Liver (tissue), 10 donors: ENCODE measurements at places on chromosomes 4 and X. TPM values are rescaled to one million over a fixed set of nuclear protein-coding genes. Genes with fewer than 3 reads are reported as not detected.

DNA sequence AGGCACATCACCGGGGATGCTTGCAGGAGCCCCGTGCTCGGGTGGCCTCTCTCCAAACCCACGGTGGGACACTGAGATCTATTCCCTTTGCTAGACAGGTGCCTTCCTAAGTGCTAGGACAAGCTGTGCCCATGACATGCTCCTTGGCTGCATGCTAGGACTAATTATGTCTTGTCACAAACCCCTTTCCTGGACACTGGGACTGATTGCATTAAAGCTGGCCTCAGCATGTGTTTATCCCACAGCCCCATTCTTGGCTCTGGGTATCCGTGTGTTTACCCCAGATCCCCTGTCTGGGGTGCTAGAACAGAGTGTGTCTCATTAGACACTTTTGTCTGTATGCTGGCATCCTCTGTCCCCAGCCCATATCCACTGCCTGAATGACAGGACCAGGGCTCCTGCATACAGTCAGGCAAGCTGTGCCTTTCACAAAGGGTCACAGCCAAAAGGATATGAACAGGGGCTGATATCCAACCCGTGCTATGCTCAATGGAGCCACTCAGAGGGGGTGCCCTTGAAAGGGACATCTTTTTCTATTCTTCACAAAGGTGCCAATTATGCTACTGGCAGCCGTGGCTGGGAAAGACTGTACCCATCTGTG lies 9.2 kb upstream of the IQSEC2 start:
- H3K36me3 ChIP-seq, result no peaks in the 10 kb centered on the region
- H3K27ac ChIP-seq, result no peak overlapping the region
- no peaks in the 10 kb centered on the region for H3K27me3 ChIP-seq

DNA sequence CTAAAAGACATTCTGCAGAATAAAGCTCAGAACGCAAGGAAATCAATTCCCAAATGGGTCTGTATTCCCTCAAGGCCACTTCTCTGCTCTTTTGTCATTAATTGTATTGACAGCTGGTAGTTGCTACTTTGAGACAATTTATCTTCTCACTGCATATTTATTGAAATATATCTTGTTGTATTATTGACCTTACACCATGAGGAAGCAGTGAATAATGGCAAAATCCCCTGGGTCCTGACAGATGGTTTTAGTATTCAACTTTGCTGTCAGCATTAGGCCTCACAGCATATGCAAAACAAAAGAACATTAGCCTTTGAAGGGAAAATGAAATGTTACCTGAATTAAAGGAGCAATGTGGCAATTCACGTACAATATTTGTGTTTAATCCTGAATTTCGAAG lies 406.1 kb upstream of the TRAM1L1 start:
- H3K36me3 ChIP-seq, result no peaks in the 10 kb centered on the region
- no peak for DNase-seq
- H3K27me3 ChIP-seq, result no peaks in the 10 kb centered on the region
- H3K4me3 ChIP-seq, result no peak overlapping the region
- no peaks in the 10 kb centered on the region for H3K4me1 ChIP-seq

DNA sequence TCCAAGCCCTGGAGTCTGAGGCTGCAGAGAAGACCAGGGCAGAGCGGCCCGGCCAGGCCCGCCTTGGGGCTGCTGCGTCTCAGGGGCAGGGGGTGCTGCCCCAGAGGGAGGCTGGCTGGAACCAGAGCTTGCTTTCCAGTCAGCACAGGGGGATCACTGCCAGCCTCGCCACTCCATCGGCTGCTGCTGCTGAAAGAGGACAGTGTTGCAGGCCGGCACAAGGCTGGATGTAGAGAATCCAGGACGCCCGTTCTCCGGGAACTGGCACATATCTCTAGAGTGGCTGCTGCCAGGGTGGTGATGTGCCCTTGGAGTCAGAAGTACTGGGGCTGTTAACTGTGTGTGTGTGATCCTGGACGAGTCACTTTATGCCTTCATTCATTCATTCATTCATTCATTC lies 31.9 kb upstream of the SORCS2 start:
- H3K27me3 ChIP-seq, result no peaks in the 10 kb centered on the region
- no peaks in the 10 kb centered on the region for H3K4me1 ChIP-seq
- no peak for DNase-seq
- H3K36me3 ChIP-seq, result no peaks in the 10 kb centered on the region
- no peak overlapping the region for H3K4me3 ChIP-seq

The OTC gene
- total RNA-seq, result 67.9 TPM

The GPC4 gene
- total RNA-seq, result 1.3 TPM

GRCh38 chr4:80492761-80493160 lies 157.2 kb downstream of the CFAP299 start:
- no peak for DNase-seq
- H3K27me3 ChIP-seq, result no peaks in the 10 kb centered on the region
- no peak overlapping the region for H3K27ac ChIP-seq

DNA sequence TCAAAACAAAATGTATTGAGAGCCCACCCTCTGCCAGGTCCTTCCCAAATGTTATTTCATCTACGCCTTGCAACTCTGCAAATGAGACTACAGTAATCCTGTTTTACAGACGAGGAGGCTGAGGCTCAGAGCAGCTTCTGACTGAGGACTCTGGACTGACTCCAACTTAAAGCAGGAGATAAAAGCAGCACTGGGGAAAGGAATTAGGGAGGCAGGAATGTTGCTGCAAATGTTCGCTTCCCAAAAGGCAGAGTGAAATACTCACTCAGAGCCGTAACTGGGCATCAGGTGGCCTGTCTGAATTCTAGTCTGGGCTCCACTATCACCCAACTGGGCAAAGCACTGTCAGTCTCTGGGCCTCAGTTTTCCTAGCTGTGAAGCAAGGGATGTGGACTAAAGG lies 94.7 kb upstream of the SRD5A3 start:
- H3K27ac ChIP-seq, result no peak overlapping the region
- no peaks in the 10 kb centered on the region for H3K36me3 ChIP-seq
- DNase-seq, result no peak
- H3K27me3 ChIP-seq, result no peaks in the 10 kb centered on the region
- H3K4me1 ChIP-seq, result no peaks in the 10 kb centered on the region

DNA sequence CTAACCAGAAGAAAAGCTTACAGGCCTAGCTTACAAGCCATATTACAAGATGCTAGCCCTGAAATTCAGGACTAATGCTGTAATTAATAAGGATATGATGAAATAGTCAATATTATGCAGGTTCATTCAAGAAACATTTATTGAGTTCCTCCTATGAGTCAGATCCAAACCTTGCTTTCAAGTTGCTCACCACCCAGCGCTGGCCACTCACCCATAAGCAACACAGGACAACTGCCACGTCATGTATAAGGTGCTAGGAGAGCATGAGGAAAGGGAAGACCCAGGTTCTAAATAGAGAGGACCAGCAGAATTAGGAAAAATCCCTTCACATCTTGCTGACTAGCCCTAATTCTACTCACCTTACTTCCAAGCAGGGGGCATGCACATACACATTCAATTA lies 23.3 kb downstream of the MAML3 start:
- no peak overlapping the region for H3K4me3 ChIP-seq
- no peaks in the 10 kb centered on the region for H3K36me3 ChIP-seq
- no peaks in the 10 kb centered on the region for H3K4me1 ChIP-seq
- no peak for DNase-seq

DNA sequence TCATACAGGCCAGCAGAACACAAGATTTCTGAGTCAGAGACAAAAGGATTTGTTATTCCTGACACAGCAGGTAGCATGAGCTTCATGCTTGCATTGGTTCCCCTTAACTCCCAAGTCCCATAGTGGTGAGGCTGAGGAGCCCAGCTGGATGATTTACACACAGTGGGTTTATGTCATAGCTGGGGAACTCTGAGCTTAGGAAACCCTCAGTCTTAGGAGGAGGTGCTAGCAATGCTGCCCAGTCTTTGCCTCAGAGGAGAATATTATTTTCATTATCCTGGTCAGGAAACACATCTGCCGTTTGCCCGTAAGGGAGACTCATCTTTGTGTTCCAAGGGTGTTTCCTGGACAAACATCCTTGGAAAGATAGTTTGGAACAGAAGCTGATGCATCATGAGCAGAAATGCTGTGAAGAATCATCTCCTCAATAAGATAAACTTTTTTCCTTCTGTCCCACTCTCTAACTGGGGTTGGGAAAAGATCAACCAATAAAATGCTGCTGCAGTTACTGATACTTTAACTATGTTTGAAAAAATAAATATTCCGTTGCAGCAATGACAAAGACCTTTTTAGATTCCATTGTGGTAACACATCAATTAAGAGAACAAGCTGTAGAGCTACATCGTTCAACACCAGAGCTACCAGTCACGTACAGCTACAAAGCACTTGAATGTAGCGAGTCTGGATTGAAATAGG lies 146.8 kb downstream of the DCLK2 start:
- no peak overlapping the region for H3K27ac ChIP-seq
- H3K4me1 ChIP-seq, result peaks cover 3% of the 10 kb centered on the region
- H3K27me3 ChIP-seq, result no peaks in the 10 kb centered on the region
- no peak overlapping the region for H3K4me3 ChIP-seq

DNA sequence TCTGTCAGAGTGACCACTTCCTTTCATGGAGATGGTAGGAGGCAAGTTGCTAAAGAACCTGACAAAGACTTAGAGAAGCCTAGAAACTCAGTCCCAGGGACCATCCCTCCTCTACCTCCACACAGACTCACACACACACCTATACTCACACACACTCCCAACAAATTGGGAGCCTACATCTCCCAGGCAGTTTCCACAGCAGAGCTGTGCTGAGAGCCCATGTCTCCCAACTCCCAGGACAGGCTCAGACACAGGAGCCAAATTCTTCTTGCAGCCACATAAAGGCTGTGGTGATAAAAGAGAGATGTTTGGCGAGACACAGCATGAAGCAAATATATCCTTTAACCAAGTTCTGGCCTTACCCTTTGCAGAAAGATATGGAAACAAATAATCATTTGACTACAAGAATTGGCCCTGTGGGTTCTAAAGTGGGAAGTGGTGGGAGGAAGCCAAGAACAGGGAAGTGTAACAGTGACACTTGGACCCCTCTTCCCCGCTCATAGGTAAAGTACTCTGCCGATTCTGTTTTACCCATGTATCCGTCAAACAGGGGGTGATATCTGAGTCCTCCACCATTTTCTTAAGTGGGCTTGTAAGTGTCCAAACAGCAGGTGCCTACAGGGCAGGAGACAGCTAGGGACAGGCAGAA lies 11.0 kb upstream of the IDS start:
- H3K4me1 ChIP-seq, result no peaks in the 10 kb centered on the region
- H3K27ac ChIP-seq, result no peak overlapping the region
- no peaks in the 10 kb centered on the region for H3K36me3 ChIP-seq
- DNase-seq, result no peak

The MAGIX gene
- total RNA-seq, result 6.9 TPM

- H3K36me3 ChIP-seq, result no peaks in the 10 kb centered on the region
- no peak overlapping the region for H3K27ac ChIP-seq
- no peaks in the 10 kb centered on the region for H3K4me1 ChIP-seq
- no peak overlapping the region for H3K4me3 ChIP-seq
These were observed 162.5 kb upstream of the MED14 start for GRCh38 chrX:40897718-40898270.

The RPS6KA6 gene
- 1.3 TPM for total RNA-seq

DNA sequence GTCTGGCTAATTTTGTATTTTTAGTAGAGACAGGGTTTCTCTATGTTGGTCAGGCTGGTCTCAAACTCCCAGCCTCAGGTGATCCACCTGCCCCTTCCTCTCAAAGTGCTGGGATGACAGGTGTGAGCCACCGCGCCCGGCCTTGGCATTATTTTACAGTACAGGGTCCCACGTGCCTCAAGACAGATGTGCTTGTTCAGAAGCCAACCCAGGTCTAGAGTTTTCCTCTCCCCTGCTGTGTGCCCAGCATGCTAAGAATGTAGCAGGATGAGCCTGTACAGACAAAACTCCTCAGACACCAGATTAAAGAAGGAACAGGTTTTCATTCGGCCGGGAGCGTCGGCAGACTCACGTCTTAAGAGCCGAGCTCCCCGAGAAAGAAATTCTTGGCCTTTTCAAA lies 42.2 kb downstream of the CRLF2 start:
- H3K27ac ChIP-seq, result no peak overlapping the region
- H3K4me3 ChIP-seq, result no peak overlapping the region
- H3K27me3 ChIP-seq, result no peaks in the 10 kb centered on the region
- DNase-seq, result no peak

GRCh38 chrX:20347481-20347880 lies 80.8 kb upstream of the RPS6KA3 start:
- H3K27me3 ChIP-seq, result no peaks in the 10 kb centered on the region
- H3K36me3 ChIP-seq, result no peaks in the 10 kb centered on the region
- H3K4me3 ChIP-seq, result no peak overlapping the region
- H3K4me1 ChIP-seq, result no peaks in the 10 kb centered on the region

DNA sequence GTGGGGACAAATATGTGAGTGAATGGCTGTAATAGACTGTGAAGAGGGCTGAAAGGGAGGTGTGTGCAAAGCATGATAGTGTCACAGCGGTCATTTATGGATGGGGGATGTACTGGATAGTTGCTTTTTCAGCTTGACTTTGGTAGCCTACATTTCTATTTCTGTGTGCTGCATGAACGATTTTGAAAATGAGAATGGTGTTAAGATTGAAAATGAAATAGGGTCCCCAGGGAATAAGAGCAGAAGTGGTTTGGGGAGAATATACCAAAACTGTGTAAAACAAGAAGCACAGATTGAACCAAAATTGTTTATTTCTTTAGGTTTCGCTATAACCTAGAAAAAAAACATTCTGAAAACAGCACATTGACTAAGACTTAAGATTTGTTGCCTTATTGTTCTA lies 58.8 kb upstream of the CLNK start:
- H3K36me3 ChIP-seq, result no peaks in the 10 kb centered on the region
- no peaks in the 10 kb centered on the region for H3K4me1 ChIP-seq
- no peak overlapping the region for H3K4me3 ChIP-seq
- H3K27ac ChIP-seq, result no peak overlapping the region
- H3K27me3 ChIP-seq, result no peaks in the 10 kb centered on the region
- no peak for DNase-seq

The MAGEA9B gene
- not detected for total RNA-seq

DNA sequence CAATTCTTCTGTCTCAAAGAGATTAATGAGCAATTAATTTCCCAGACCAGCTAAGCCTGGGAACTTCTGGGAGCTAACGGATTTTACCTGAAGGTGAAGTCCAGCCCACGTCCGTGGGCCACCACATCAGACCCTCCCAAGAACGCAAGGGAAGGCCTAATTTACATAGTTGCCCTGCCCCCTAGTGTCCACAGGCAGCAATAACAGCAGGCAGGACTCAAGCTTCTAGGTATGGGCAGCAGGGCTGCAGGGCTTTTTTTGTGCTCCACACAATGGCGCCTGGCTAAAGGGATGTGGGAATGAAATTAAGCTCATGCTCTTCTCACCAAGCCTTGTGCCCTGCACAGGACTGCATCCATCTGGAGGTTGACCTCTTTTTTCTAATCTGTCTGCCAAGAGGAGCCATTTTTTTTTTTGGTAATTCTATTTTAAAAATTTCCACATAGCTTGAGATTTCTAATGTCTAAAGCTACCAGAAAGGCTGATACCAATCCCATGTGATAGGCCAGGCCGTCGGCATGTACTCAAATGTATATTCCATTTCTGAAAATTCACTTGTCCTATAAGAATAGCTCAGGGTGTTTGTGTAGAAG lies 111.9 kb upstream of the TMEM164 start:
- H3K27me3 ChIP-seq, result no peaks in the 10 kb centered on the region
- H3K4me3 ChIP-seq, result no peak overlapping the region
- peak; percentile 50 for DNase-seq
- no peaks in the 10 kb centered on the region for H3K4me1 ChIP-seq
- no peak overlapping the region for H3K27ac ChIP-seq
- H3K36me3 ChIP-seq, result no peaks in the 10 kb centered on the region
